Osteoblast (primary cell): ENCODE measurements at places on chromosomes 1 and 21.

DNA sequence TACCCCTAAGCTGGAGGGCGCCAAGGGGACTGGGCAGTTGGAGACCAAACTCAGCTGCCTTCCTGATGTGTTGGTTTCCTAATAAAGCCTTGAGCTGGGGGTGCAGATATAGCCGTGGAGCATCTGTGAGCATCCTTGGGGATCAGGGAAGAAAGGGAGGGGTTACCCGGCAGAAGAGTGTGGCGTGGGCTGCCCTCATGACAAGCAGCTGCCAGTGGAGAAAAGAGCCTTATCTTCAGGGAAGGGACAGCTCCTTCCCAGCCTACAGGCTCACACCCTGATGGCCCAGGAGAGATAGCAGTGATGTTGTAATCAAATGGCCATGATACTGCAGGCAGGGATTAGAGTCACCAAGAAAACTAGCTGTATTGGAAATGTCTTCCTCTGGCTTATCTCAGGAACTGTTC lies 10.8 kb upstream of the NFASC start:
- DNase-seq, result no peak
- no peaks in the 10 kb centered on the region for H3K36me3 ChIP-seq
- H3K27me3 ChIP-seq, result no peaks in the 10 kb centered on the region
- no peaks in the 10 kb centered on the region for H3K4me1 ChIP-seq

- H3K4me1 ChIP-seq, result peaks cover 11% of the 10 kb centered on the region
- peak; percentile 76 for DNase-seq
- no peaks in the 10 kb centered on the region for H3K27me3 ChIP-seq
- H3K36me3 ChIP-seq, result no peaks in the 10 kb centered on the region
- H3K4me3 ChIP-seq, result no peak overlapping the region
Measured at GRCh38 chr1:45306319-45306718, 20.4 kb upstream of the HPDL start.

- no peaks in the 10 kb centered on the region for H3K36me3 ChIP-seq
- no peaks in the 10 kb centered on the region for H3K27me3 ChIP-seq
- H3K4me1 ChIP-seq, result no peaks in the 10 kb centered on the region
- H3K4me3 ChIP-seq, result no peak overlapping the region
- no peak for DNase-seq
- H3K27ac ChIP-seq, result no peak overlapping the region
Measured at GRCh38 chr1:213572912-213573647, 414.7 kb upstream of the PROX1 start.

- no peaks in the 10 kb centered on the region for H3K36me3 ChIP-seq
- DNase-seq, result no peak
- no peak overlapping the region for H3K27ac ChIP-seq
- H3K4me1 ChIP-seq, result no peaks in the 10 kb centered on the region
Measured at GRCh38 chr1:187646536-187647107, 817.9 kb downstream of the PLA2G4A start.
